Stimulated activated CD8-positive, alpha-beta memory T cell treated with anti-CD3 and anti-CD28 coated beads, Interleukin-15, amount 100 ng/mL, for 4 hours (primary cell): ENCODE measurements at places on chromosomes 6 and 20.

DNA sequence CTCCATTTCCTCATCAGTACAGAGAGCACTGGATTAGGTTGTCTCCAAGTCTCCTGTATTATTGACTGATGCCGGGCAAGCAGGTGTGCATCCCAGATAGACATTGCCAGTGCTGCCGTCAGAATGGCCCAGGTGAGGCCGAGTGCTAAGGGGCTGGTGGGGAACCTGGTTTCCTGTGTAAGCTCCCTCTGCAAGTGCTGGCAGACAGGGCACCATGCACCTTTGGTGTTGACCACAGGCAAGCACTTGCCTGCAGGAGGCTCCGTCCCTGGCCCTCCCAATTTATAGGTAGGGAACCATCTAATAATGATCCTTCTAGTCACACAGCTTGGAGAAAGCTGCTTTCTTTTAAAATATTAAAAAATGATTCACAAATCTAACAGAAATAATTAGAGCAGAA, 747 bp downstream of the GABRR1 start:
- DNase-seq, result no peak

GRCh38 chr6:22825210-22825609, 255.8 kb downstream of the HDGFL1 start:
- DNase-seq, result no peak

- no peak for DNase-seq
Observed at GRCh38 chr6:3616565-3617176, 134.8 kb downstream of the PXDC1 start.

- no peak for DNase-seq
Observed at GRCh38 chr6:12238219-12238618, 51.9 kb upstream of the EDN1 start.

DNA sequence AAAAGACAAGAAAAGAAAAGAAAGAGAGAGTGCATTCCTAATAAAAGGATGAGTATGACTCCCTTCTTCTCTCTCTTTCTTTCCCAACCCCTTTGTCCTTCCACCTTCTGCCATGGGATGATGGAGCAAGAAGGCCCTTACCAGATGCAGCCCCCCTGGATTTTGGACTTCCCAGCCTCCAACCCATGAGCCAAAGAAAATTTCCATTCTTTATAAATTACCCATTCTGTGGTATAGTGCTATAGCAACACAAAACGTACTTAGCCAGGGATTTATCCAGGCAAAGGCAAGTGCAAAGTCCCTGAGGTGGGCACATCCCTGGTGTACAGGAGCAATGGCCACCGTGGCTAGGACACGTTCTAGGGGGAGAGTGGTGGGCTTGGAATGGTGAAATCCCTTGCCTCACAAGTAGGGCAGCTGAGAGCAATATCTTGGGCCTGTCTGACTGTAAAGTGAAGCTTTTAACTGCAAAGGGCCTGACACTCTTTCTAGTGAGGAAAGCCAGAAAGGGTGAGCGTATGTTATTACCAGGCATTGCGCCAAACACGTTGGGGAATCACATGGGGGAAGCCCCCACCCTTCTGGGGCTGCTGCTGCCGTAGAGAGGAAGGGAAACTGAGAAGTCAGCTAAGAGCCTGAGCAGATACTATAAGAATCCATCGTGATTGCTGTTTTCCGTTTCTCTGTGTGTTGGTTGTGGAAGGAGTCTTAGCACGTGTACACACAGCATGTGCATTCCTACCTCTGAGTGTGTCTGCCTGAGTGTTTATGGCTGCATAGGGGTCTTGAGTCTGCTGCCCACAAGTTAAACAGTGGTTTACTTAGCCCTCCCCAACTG, 50.7 kb upstream of the SIRPA start:
- DNase-seq, result no peak

DNA sequence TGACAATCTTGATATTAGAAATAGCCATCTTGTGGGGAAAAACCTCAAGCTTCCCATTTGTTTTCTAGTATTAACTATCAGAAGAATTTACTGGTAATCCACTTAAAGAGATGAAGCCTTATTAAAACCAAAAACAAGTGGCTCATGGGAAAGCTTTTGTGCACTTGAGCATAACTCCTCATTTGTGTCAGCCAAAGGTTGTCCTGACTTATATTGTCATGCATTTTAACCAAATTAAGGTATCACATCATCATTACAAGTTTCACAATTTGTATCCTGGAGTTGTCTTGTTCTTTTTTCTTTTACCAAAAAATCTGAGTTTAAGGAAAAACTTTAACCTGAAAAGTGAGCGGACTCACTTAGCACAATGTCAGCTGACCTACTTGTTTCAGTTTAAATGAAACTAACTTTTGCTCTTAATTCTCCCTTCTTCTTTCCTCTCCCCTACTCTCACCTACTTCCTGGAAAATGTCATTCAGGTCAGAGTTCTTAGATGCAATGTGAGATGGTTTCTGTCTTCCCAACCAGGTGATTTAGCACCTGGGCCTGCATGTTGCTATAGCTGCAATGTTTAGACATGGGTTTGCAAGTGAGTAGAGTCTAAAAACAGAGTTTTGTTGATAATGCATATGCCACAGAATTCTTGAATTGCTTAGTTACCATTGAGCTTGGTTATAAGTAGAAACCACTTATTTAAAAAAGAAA, 82.8 kb downstream of the TNFAIP3 start:
- DNase-seq, result no peak

DNA sequence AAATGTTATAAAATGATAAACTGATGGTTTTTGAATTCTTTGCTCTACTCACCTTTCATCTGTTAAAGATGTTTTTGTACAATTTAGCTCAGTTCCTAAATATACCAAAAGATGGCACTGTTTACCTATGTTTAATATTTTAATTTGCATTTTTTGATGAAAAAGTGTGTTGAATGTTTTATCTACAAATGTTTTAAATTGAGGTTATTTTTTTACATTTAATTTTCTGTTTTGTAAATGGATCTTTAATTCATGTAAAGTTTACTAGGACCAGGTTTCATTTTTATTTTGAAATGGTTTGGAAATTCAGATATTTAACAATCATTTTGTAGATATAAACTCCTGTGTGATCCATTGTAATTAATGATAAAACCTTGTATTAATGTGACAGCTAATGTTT, 30.0 kb downstream of the CDKAL1 start:
- no peak for DNase-seq
